ENCODE measurements at places on chromosomes 4 and X.
A peak's percentile ranks its signal among the peaks of the same experiment; 100 is the strongest.

- no peak for DNase-seq
Measured at GRCh38 chr4:153541456-153542096, 75.4 kb downstream of the TMEM131L start.

DNA sequence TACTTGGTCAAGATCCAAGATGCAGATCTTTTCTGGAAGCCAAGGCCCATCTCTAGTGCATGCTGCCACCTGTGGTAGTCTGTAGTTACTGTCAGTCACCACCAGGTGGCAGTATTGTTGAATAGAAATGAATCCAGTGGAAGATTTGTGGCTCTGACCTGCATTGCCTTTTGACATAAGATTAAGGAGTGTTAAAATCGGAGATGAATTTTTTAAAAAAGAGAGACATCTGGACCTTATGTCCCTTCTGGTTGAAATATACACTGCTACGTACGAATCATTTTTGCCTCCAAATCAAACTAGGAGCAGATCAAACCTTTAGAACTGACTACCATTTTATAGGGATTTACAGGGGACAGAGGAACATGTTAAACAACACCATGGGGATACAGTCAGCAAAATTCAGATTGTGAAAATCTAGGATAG lies 46.9 kb upstream of the RHOH start:
- peak; percentile 49 for DNase-seq

GRCh38 chr4:3706111-3706511 lies 60.1 kb upstream of the ADRA2C start:
- no peak for DNase-seq

GRCh38 chr4:71267244-71267643 lies 71.6 kb upstream of the SLC4A4 start:
- no peak for DNase-seq

- no peak for DNase-seq
Measured at GRCh38 chr4:2977211-2978088, 14.1 kb downstream of the GRK4 start.

DNA sequence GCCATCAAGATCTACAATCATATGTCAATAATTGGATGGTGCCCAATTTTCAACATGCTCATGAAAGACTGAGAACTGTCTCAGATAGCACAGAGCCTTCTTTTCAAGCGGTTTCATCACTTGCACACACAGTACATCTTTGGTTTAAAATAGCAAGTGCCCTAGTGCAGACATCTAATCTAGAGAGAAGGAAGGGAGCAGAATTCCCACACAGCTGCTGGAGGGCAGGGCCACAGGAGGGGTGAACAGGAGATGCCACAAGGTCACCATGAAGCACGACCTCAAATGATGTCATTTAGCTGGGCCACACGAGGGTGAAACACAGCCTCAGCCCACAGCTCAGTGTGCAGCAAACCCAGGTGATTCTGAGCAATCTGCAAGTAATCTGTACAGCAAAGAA lies 24.3 kb downstream of the LEF1 start:
- no peak for DNase-seq

DNA sequence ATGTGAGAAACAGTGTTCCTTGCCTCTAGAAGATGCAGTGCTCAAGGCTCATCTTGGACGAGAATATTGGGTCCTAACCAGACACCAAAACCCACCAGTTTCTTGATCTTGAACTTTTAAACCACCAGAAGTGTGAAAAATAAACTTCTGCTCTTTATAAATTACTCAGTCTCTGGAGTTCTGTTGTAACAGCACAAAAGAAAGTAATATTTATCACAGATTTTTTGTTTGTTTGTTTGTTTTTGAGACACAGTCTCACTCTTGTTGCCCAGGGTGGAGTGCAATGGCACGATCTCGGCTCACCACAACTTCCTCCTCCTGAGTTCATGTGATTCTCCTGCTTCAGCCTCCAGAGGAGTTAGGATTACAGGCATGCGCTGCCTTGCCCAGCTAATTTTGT lies 371.1 kb upstream of the NDST4 start:
- DNase-seq = no peak

Data from NCI-H526 treated with DMSO at 0.1 percent for 48 hours (cell line).